NCI-H2171 (cell line): ENCODE measurements at places on chromosomes 11 and 22.

- no peak for DNase-seq
These were observed 19.7 kb downstream of the TOM1 start for GRCh38 chr22:35319244-35319985.

DNA sequence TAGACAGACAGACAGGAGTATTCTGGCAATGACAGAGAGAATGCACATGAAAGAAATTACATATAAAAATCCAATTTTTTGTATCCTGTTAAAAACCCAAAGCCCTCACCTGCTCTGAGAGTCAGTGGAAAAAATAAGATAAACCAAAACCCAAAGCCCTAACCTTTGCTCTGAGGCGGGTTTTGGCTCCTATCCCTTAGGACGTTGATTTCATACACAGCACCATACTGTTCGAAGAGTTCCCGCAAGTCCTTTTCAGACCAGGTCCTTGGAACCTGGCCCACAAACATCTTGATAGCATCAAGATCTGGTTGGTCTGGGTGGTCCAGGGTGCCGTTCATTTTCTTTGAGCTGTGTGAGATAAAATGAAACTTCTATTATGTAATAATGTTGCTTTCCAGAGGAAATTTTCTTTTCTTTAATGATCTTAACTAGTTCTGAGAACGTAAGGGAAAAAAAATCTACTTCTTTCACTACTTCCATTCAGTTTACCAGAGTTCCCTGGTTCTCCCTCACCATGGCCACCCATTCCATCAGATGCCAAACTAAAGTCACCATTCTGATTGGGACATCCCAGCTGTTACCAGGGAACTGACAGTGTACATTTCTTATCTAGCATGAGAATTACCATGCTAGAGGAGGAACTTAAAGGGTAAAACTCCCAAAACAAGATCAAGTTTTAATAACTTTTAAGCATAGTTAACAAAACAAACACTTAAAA, 39.9 kb upstream of the RAPSN start:
- no peak for DNase-seq

GRCh38 chr11:15544353-15544752, 429.6 kb downstream of the INSC start:
- DNase-seq: no peak

DNA sequence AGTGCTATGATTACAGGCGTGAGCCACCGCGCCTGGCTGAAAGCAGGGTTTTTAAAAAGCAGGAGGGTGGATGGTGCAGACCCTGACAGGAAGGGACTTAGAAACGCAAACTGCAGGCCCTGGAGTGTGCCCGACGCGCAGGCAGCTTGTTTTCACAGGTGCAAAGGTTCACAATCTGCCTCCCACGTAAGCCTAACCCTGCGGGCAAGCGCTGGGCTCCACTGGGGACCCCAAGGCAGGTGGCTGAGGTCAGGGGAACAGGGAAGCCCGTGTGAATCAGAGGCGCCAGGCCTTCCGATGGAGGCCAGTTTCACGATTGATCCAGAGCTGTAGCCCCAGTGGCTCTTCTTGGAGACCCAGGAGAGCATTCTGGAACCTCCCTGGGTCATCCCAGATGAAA, 256.3 kb downstream of the BRD1 start:
- no peak for DNase-seq

DNA sequence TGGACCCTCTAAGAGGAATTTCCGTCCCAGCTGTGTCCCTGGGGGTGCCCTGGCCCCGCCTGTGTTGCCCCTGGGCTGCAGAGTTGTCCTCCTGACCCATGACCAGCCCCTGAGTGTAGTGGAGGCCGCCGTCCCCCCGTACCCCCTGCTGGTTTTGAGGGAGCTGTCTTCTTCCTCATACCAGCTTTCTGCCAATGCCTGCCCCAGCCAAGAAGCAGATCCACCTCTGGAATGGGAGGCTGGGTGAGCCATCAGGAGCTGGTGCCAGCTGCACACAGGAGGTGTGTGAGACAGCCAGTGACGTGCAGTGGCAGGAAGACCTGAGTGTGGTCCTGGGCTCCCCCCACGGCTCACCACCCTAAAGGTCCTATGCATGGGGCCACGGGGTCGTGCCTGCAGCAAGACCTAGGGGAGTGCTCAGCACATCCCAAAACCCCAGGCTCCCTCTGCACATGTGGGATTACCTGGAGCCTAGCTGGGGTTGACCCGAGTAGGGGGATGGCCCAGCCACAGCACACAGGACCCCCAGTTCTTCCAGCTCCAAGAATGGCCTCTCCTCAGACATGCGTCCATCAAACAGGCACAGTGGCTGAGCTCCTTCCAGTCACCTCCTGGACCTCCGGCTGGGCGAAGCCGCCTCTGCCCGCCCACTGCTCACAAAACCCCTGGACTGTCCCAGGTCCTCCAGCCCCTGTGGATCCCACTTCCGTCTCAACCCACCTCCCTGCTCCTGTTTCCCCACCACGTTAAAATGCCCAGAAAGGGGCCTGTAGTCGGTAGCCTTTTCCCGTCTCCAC, 647.6 kb downstream of the BRD1 start:
- no peak for DNase-seq

GRCh38 chr11:16607675-16608644, 130.5 kb upstream of the C11orf58 start:
- no peak for DNase-seq

DNA sequence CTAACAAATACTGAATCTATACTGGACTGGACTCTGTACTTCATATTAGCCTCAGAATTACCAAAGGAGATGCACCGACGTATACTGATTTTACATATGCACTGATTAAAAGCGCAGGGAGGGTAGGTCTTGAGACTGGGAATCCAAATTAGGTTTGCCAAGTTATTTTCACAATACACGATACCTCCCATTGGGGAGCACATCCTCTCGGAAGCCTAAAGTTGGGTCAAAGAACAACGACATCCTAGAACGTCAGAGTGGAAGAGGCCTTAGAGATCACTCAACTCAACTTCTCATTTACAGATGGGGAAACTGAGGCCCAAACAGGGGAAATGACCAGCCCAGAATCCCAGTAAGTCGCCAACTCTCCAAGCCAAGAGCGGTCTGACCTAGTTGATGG, 626 bp downstream of the DNAL4 start:
- no peak for DNase-seq

DNA sequence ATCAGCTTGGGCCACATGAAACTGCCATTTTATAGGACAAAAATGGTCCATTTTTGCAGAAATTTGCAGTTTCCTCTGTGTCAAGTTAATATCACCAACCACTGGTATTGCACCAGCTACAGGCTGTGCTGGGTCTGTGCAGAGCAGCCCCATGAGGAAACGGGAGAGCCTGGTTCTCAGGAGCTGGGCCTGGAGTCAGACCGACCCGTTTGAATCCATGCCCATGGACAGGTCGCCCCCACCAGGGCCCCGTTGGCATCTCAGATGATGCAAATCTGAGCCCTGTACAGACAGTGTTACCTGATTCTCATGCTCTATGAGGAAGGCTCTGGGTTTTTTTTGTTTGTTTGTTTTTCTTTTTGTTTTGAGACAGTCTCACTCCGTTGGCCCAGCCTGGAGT, 9.8 kb upstream of the SEC14L6 start:
- DNase-seq: no peak

DNA sequence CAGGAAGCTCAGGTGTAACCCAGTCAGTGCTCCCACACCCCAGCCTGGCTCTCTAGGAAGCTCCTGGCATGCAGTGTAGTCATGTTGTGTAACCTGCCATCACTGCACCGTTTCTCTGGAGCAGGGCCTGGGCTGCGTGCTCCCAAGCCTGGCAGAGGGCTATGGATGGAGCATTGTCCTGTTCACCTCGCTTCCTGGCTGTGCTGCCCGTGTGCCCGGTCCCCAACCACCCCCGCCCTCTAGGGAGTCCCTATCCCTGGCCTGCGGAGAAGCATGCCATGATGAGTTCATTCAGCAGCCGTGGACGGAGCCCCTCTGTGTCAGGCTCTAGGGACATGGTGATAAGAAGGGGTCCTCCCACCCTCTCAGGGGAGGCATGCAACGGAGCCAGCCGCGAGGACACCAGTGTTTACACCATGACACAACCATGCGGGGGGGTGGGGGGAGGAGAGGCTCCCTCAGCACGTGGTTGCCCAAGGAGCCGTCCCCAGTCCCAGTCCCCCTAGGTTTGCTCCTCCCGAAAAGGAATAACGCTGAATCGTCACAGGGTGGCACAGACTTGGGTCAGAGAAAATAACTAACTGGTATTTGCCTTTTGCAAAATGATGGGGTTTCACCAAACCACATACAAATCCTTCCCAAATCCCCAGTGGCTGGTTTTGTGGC, 73.1 kb downstream of the FBLN1 start:
- no peak for DNase-seq

GRCh38 chr11:3021125-3021524, 29.0 kb upstream of the NAP1L4 start:
- no peak for DNase-seq

DNA sequence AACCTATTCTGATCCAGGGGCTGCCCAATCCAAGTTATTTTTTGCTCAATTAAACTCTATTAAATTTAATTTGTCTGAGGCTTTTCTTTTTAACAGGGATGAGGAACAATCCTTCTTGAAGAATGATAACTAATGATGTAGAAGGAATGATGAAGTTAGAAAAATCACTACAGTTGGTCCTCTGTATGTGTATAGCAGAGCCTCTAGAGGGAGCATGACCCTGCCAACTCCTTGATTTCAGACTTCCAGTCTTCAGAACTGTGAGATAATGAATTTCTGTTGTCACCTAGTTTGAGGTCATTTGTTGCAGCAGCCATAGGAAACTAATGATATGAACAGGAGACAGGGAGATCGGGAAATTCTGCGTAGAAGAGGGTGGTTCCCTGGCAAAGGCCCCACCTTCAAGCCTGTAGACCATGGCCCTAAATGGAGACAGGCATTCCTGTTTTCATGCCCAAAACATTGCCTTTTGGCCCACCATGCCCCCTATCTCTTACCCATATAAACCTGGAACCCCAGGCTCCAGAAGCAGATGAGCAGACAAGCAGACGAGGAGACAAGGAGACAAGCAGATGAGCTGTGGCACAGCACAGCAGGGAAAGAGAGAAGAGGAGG, 7.7 kb upstream of the QSER1 start:
- DNase-seq: no peak

GRCh38 chr11:115990004-115990447, 485.8 kb upstream of the CADM1 start:
- no peak for DNase-seq

GRCh38 chr11:46270684-46271083, 6.8 kb upstream of the CREB3L1 start:
- no peak for DNase-seq

DNA sequence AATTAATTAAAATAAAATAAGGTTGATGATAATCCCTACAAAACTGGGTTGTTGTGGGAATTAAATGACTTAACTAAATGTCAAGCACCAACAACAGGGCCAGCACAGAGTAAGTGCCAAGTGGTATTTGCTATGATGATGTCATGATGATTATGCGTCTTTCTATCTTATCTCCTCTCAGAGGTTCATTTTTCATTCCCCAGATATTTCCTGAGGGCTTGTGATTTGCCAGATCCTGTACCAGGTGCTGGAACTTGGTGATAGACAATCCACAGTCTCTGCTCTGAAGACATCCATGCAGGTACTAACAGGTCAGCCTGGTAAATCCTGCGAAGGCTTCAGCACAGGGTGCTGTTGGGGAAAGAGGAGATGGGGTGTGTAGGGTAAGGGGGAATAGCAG, 8.1 kb upstream of the MYH9 start:
- DNase-seq: no peak

DNA sequence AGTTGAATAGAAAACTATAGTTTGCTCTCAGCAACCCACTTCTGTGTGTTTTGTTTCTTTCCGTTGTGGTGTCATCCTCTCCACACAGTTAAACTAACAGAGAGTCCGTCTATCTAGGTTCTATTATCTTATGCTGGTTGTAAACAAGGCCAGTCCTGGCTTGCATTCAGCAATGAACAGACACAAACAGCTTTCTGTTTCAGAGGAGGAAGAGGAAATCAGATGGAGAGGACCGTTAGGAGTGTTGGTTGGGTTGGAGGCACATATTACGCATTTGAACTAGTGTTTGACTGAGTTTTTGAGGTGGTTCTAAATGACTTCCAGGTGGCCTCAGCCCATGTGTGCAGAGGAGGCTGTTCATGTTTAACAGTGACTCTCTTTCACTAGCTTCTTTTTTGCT, 129.5 kb upstream of the SORL1-AS1 start:
- DNase-seq: no peak

DNA sequence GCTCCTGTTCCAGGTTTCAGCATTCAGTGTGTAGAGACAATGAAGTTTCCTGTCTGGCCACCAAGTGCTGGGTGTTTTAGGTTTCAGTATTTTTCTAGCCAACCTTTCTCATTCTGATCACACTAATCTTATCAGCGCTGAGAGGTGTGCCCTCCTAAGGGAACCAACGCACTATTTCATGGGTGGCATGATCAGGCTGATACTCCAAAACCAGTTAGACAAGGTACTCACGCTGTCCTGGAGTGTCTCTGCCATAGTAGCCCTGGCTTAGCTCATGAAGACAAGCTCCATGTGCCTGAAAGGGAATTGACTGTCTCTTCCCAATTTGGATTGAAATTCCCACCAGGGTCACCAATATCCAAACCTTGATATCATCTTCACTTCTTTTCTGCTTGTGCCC, 8.0 kb upstream of the RAB38 start:
- no peak for DNase-seq

- no peak for DNase-seq
These were observed 35.9 kb upstream of the NUP50 start for GRCh38 chr22:45127866-45128265.

DNA sequence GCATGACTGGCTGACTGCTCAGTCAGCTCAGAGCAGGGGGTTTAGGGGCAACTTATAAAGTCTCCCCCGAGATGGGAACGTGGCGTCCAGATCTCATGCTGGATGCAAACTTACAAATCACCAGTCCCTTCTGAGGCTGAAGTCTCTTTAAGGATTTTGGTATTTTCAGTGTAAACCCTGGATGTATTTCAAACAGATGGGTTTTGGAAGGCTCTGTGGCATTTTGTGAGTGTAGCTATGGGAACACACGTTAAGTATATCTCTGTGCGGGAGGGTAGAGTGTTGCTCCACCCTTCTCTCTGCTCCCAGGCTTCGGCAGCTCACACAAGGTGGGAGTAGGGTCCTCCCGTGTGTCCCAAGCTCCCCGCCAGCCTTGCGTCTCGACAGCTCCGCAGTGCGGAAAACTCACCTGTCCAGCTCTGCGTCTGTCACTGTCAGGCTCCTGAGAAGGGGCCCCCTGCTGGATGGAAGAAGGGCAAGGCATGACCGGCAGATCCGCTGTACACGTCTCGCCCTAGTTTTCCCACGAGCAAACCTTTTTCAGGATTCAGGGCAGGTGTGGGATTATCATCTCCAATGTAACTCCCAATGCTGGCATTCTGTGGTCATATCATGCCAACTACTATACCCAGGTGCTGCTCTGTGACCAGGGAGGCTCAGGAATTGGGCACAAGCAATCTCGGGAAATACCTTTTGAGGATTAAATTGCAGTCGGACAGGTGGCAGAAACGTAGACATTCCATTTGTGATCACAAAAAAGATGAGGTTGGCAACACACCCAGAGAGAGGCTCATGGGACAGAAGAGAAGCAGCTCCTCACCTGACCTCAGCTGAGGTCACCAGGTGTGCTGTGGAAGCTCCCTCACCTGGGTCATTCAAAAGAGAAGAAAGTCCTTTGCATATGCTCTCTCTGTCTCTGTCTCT, 313.9 kb upstream of the B3GAT1 start:
- DNase-seq: no peak
